NCI-H187 treated with DMSO at 0.1 percent for 48 hours (cell line): ENCODE measurements at places on chromosomes 7 and 10.

DNA sequence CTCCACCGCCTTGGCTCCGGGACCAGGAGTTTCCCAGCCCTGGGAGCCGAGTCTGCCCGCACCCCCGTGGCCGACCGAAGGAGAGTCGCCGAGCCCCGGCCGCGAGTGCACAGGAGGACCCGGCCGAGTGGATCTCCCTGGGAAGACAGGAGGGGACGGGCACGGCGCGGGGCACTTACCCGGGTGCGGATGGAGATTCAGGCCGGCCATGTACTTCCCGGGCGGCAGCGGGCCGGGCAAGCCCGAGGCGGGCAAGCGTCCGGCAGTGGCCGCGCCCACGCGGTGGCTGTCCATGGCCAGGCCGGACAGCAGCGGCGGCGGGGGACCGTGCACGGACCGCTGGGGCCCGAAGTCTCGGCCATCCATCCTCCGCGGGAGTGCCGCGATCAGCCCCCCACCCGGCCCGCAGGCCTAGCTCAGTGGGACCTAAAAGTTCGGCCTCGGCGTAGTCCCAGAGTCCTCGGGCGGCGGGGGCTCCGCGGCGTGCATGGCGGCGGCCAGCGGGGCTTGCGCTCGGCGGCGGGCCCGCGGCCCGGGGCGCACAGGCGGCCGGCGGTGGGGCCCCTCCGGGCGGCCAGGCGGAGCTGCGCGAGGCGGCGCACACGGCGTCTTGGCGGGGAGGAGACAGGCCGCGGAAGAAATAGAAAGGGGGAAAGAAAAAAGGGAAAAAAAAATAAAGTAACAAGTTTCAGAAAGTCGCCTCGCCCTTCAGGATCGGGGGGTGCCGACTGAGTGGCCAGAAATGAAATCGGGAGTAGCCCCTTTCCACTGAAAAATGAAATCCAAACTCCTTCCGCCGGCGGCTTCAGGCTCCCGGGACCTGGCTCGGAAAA is 2.5 kb downstream of the TNRC18 start:
- DNase-seq, result no peak

- no peak for DNase-seq
Observed at GRCh38 chr7:156998988-156999957, 11.2 kb downstream of the MNX1 start.

DNA sequence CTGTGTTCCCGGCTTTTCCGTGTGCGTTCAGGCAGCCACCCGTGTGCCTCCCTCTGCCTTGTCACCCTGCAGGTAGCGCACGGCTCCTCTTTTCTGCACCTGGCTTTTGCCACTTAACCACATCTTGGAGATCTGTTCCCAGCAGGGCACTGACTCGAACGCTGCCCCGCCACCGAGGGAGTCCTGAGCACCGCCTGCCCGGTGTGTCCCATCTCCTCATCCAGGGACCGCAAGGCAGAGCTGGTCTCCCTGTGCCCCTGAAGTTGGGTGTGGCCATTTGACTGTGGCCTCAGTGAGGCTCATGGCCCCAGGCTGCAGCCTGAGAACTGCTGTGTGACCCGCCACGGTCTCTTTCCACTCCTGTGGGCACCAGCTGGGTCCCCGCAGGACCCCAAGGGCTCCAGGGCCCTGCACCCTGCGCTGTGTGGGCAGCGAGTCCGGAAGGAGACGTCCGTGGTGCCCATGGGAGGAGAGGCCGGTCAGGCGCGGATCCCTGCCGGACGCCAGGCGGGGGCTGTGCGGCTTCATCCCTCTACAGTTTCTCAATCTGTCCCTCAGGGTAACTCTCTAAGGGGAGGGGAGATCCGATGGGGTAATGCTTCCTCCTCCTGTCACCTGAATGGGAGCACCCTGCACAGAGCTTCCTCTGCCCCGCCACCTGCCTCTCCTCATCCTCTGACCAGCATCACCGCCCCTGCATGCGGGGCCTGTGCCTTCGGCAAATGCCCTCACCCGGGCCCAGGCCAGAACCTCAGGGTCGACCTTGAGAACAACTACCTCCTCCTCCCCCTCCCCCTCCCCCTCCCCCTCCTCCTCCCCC is 1.8 kb upstream of the INTS1 start:
- DNase-seq, result no peak

DNA sequence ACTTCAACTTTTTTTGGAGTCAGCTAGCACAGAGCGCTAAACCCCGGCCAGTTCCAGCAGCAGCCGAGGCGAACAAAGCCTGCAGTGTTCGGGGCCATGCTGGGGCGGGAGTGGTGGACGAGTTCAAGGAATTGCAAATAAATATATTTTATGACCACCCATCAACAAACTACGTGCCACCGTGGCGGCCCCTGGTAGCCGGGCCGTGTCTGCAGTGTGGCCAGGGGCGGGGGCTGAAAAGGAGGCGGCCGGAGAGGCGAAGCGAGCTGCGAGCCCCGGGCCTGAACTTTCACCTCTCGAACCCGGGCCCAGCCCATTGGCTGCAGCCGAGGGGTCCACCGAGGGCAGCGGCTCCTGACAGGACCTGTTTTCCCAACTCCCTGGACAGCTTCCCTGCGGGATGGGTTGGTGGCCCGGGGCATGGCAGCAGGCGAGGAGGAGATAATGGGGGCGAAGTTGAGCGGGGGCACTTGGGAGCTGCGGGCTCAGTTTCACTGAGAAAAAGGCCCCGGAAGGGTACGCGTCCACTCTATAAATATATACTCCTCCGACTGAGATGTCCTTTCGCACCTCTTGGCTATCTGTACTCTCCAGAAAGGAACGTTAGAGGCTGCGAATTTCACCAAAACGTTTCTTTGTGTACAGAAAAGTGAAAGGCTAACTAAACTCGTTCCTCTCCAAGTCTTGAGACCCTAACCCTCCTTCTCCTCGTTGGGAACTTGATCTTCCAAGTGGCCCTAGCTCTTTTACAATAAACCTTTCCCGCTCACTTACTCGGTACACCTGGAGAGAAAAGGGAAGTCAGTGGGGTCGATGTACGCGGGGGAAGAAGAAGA is 164.6 kb upstream of the PPP1R3A start:
- no peak for DNase-seq

DNA sequence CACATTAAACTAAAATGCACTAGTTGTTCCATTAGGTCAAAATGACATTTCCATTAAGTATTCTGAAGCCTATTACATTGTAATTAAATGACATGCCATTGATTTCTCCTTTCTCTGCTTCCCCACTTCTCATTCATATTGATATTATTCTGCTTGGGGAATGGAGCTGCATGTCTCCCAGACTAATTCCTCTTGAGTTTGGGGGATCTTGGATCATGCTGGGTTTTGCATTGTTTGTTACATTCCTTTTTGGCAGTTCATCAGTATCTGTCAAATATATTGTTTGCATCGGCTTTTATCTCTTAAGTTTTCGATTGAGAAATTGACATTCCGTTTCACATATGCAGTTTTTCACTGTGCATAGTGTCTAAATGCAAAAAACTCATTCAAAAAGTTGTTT is 65.1 kb upstream of the CYP26C1 start:
- DNase-seq, result no peak

- DNase-seq, result no peak
Observed at GRCh38 chr10:101615525-101616116, 27.5 kb downstream of the DPCD start.

GRCh38 chr10:1419796-1420610 is 317.3 kb downstream of the ADARB2 start:
- DNase-seq, result no peak

- no peak for DNase-seq
Observed at GRCh38 chr10:90328459-90328858, 529.4 kb downstream of the HTR7 start.

DNA sequence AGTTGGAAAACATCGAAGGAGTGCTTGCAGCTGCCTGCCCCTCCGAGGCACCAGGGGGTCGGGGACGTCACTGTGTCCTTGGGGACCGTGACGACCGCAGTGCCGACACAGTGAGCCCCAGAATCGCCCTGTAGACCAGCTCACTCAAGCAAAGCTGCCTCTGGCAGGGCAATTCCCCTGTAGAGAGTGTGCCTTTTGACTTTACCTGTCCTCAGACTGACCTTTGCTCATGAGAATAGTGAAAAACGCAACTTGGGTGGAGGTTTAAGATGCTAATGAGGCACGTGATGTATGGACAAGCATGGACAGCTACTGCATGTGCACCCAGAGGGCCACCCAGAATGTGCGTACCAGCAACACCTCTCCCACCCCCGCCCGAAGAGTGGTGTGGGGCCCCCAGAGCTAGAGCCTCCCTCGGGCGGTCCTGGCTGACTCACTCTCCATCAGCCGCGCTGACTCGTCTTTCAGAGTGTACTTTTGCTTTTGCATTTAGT is 271.9 kb downstream of the ADARB2 start:
- no peak for DNase-seq

DNA sequence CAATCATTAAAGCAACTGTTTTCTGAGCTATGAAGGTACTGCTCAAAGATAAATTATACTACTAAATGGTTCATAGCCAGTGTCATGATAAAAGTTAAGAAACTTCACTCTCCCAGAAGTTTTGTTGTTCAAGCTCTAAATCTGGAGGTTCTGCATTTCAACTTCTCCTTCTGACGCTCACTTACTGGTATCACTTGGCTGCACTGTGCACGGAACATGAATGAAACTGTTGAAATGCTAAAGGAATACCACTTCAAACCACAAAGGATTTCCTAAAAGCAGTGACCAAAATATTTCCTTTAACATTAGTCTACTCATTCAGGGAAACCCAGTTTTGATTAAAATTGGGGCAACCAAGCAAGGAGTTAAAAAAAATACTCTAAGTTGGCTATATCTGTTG is 93.6 kb downstream of the UBE2H start:
- no peak for DNase-seq

DNA sequence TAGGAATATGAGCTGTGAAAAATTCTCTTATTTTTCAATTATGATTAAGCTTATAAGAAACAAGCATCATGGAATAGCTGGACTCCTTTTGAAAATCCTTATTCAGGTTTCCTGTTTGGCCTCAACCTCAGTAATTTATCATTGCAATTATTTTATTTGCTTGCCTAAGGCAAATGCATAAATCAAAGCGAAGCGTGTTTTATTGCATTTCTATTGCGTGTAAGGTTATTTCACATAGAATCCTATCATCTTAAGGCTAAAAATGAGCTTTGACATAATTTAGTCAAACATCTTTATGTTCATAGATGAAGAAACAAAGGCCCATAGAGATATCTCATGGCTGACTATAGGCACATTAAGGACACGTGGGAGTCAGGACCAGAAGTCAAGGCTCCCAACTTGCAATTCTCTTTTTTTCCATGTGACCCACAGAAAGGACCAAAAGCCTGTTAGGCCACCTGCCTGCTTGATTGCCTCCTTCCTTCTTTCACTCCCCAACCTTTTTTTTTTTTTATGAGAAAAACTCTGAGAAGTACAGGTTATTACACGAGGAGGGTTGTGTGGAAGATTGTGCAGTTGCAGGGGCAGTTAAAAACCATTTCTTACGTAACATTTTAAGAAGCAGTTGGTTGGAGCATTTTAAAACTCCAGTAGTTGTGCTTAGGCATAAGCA is 261.0 kb downstream of the HDAC9 start:
- no peak for DNase-seq

DNA sequence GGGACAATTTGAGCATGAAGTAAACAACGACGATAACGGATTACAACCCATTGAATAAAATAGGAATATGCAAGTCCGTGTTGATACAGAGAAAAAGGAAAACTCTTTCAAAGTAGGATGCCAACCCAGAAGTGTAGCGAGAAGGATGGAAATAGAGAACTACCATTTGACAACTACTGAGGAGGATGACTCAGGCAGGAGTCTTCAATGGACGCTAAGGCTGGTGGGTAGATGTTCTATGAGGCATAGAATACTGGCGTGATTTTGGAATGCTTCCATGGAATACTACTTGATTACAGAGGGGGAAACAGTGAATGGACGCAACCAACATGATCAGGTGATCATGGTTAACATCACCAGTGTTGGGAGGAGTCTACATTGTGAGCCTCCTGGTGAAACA is 828 bp upstream of the CFAP70 start:
- DNase-seq, result no peak

GRCh38 chr7:30114536-30115238 is 20.1 kb upstream of the MTURN start:
- no peak for DNase-seq

- no peak for DNase-seq
Observed at GRCh38 chr10:119872610-119872859, at the start of gene MCMBP. Gene MCMBP, minus strand, starts transcription at chr10:119872843. Its CDS starts 259 bp downstream, at chr10:119872584.

- DNase-seq, result no peak
Observed at GRCh38 chr10:126997801-126998590, 92.8 kb downstream of the DOCK1 start.

DNA sequence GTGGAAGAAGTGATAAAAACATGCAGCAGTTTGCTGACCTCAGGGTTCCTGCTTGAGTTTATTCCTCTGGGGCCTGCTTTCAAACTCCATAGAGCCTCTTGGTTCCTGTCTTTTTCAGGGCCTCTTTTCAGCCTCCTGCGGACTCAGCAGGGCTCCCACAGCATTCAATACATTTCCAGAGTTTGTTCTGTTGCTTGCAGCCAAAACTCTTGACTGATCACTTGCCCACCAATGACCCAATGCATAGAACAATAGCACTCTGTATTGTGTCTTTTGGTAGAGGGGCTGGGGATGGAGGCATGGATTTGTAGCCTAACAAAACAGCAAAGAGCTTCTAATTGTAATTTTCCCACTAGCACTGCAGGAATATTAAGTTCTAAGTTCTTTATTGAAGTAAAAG is 50.8 kb upstream of the CREB5 start:
- DNase-seq, result no peak

GRCh38 chr10:7856678-7857077 is 38.4 kb downstream of the TAF3 start:
- no peak for DNase-seq

- no peak for DNase-seq
Observed at GRCh38 chr10:71245420-71246325, 33.3 kb downstream of the UNC5B start.

DNA sequence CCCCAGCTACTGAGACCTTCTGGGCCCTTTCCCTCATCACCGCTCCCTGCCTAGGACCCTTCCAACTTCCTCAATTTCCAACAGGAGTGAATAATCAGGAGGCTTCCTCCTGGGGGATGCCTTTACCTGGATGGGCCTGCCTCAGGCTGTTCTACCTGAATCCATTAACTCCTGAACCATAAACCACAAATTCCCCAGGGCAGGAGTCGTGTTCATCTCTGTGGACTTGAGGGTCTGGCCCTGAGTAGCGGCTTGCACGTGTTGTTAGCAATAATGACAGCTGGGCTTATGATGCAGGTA is 105.1 kb upstream of the GPR26 start:
- DNase-seq, result peak; percentile 5

GRCh38 chr10:129694691-129695243 is 227.7 kb downstream of the MGMT start:
- no peak for DNase-seq

- no peak for DNase-seq
Observed at GRCh38 chr10:73876157-73876556, 1.8 kb upstream of the CAMK2G start.

DNA sequence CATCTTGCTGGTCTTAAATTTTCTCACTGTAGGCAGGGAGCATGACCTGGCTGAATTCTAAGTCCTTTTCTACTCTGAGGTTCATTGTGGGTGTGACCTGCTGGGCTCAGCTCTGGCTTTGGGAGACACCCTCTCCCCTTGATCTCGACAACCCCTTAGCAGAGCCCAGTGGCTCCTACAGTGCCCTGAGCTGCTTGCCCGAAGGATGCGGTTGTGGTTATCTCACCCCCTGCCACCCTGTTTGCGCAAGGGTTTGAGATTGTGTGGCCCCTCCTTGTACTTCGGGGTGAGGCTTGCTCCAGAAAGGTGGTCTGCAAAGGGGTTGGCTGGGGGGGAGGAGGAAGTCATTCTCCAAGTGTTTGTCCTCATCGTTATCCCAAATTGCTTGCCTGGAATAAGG is 55.3 kb downstream of the TCF7L2 start:
- DNase-seq, result no peak
